Stimulated activated CD4-positive, alpha-beta T cell treated with anti-CD3 and anti-CD28 coated beads, Interleukin-12 subunit alpha, Interleukin-12 subunit beta, amount 100 ng/mL, for 48 hours (primary cell): ENCODE measurements at places on chromosomes 1 and 21.

DNA sequence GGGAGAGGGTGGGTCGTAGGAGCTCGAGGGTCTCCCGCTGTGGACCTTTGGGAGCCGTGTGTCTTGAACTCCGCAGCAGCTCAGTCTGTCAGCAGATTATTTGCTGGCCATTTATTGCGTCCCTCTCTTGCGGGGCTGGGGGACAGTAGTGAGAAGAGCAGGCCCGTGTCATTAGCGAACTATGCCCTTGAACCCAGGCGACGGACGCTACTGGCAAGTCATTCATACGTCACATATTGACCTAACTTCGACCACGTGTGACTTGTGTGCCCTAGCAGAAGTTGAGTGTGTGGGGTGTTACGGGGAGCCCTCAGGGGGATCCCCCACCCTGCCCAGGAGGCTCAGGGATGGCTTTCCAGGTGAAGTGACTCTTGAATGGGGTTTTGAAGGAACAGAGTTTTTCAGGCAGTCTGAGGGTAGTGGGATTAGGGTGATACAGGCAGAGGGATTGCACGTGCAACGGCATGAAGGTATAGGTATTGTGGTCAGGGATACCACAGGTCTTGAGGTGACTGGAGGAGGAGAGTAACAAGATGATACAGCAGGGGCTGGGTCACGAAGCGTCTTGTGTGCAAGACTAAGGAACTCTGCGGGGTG, 13.0 kb downstream of the RCC1 start:
- DNase-seq: peak; percentile 43

GRCh38 chr1:80217377-80217986, 1211.0 kb upstream of the ADGRL4 start:
- DNase-seq: no peak

GRCh38 chr1:30656171-30656940, 67.0 kb downstream of the MATN1 start:
- DNase-seq: no peak

DNA sequence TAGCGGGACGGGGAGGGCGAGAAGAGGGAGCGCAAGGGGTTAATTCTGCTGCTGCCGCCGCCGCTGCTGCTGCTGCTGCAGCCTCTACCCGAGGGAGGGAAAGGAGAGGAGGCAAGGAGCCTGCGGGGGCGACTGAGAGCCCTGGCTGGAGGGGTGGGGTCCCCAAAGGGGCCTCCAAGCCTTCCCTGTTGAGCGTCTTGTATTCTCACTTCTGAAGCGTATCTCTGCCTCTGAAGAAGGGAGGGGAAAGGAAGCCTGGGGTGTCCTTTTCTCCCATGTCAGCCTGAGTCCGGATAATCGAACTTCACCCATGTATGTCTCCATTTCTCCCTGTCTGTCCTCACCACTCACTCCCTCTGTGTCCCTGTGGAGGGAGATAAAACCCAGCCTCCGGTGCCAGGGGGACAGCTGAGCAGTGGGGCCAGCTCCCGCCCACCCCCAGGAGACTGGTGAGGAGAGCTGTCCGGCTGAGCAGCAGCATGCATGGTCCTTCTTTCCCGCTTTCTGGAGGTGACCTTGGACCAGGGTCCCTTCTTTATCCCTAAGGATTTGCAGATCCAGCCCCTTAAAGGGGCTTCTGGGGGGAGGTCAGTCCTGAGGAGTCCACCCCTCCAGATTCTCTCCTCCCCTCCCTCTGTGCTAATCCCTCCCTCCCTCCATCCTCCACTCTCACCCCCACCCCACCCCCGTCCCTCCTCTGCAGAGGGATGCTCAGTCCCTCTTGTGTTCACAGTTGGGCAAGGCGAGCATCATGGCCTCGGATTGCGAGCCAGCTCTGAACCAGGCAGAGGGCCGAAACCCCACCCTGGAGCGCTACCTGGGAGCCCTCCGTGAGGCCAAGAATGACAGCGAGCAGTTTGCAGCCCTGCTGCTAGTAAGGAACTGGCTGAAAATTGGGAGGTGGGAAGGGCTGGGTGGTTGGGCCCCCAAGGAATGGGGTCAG, 1.0 kb downstream of the NCDN start:
- DNase-seq: no peak
